CD14-positive monocyte (primary cell): ENCODE measurements at places on chromosomes 7 and 10.
A peak's percentile ranks its signal among the peaks of the same experiment; 100 is the strongest.

- DNase-seq, result no peak
Measured at GRCh38 chr7:128057909-128058308, 26.7 kb upstream of the LRRC4 start.

GRCh38 chr10:44939691-44940401 lies 19.8 kb upstream of the RASSF4 start:
- peak; percentile 46 for DNase-seq

DNA sequence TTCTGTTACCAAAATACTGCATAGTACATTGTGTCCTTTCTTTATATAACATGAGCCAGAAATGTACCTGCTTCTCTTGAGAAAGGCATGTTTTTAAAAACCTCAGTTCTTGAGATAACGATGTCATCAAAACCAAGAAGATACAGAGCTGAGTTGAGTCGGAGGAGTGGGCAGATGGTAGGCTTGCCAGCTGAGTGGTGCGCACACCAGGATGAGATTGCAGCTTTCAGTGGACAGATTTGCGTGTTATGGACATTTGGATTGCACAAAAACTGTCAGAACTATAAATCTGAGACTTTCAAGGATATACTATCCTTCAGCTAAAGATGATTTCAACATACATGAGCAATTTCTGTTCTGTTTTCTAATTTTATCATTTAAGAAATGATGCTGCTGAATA lies 25.0 kb downstream of the PRKAR2B start:
- peak; percentile 48 for DNase-seq

- no peak for DNase-seq
Measured at GRCh38 chr7:44521347-44522095, 19.6 kb downstream of the NPC1L1 start.
